HAP-1 (cell line): ENCODE measurements at places on chromosomes 6 and 20.

GRCh38 chr6:137879299-137879698, 12.2 kb downstream of the TNFAIP3 start:
- no peak for DNase-seq

DNA sequence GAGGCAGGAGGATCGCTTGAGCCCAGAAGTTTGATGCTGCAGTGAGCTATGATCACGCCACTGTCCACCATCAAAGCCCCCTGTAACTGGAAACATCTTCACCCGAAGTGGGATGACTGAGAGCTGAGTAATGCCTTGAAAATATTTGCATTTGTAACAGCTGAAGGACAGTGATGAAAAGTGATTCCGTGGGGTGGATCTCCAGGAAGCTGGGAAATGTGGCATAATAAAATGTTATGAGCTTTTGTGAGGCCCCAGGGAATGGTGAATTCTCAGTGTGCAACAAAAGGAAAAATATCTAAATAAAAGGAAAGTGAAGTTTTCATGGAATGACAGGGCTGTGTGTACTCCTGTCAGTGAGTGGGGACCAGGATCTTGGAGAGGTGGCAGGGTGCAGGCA, 92.0 kb downstream of the JAG1 start:
- peak; percentile 52 for DNase-seq

DNA sequence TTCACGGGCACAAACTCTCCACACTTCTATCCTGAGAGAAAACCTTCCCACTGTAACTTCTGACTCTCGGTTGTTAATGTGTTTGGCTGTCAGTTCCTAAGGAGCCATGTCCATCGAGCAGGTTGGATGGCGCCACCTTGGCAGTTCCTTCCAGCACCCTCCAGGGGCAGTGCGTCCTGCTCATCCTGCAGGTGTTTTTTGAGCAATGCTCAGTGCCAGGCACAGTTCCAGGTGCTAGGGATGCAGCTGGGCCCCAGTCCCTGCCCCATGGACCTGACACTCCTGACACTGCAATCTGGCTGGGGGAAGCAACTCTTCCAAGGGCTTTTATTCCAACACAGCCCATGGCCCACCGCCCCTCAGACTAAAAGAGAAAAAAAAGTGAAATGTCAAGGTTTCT, 376.4 kb downstream of the PREX1 start:
- DNase-seq: no peak

DNA sequence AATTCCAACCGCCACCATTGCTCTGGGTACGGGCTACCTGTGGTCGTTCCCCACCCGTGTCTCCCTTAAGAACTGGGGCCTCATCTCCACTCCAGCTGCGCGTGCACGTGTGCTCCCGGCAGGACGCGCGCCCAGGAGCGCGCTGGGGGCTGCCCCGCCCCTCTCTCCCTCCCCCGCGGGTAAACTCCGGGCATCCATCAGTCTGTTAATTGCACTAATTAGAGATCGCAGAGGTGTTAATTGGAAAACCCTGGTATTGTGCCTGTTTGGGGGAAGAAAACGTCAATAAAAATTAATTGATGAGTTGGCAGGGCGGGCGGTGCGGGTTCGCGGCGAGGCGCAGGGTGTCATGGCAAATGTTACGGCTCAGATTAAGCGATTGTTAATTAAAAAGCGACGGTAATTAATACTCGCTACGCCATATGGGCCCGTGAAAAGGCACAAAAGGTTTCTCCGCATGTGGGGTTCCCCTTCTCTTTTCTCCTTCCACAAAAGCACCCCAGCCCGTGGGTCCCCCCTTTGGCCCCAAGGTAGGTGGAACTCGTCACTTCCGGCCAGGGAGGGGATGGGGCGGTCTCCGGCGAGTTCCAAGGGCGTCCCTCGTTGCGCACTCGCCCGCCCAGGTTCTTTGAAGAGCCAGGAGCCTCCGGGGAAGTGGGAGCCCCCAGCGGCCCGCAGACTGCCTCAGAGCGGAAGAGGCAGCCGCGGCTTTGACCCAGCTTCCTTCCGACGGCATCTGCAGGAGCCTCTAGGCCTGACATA, 14.4 kb downstream of the FOXP4 start:
- DNase-seq: peak; percentile 36

DNA sequence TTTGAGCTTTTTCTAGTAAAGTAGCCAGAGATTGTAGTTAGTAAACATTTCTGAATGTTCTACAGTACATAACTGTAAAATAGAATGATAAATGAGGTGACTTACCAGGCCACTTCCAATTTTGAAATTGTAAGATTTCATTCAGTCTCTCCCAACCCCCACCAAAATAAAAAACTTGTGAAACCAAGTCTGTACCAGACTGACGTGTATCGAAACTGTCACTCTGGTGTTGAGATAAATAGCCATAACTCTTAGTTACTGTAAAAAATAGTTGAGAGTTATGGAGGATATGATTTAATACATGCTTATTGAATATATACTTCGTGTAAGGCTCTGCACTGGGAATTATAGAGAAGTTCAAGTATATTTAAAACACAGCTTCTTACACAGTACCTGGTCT, 455.7 kb downstream of the PLCB1 start:
- DNase-seq: no peak

GRCh38 chr6:1170794-1171193, 141.1 kb upstream of the FOXQ1 start:
- DNase-seq: peak; percentile 12

GRCh38 chr20:38723017-38723847, 1.1 kb upstream of the SLC32A1 start:
- no peak for DNase-seq

GRCh38 chr6:26363882-26364701, 906 bp upstream of the BTN3A2 start:
- no peak for DNase-seq

- DNase-seq: no peak
Observed at GRCh38 chr6:23879816-23880215, 246.2 kb upstream of the NRSN1 start.

- no peak for DNase-seq
Observed at GRCh38 chr6:62298745-62299392, 12.8 kb upstream of the KHDRBS2 start.

GRCh38 chr6:69988458-69989126, 122.2 kb downstream of the COL19A1 start:
- no peak for DNase-seq

GRCh38 chr6:13135152-13135551, 193.2 kb downstream of the TBC1D7 start:
- DNase-seq: peak; percentile 26

- DNase-seq: no peak
Observed at GRCh38 chr20:3158968-3159431, 665 bp downstream of the FASTKD5 start.

DNA sequence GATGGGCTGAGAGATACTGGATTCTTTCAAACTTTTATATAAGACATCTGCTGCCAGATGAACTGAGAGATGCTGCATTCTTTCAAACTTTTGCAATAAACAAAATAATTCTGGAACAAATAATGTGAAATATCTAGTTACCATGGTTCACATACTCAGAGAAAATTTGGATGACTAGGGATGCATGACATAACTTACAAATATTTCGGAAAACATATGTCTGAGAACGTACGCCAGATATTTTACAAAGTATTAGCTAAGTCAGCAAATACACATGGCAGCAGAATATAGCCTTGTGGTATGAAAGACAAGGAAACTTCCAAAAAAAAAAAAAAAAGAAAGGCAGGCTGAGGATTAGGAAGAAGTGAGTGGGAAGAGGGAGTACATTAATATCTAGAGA, 113.3 kb upstream of the TRAF3IP2 start:
- DNase-seq: no peak

GRCh38 chr6:31723245-31723979, at the start of gene MPIG6B:
Gene MPIG6B, plus strand, starts transcription at chr6:31723373. Its CDS starts 11 bp downstream, at chr6:31723384.
- DNase-seq: no peak

- DNase-seq: peak; percentile 97
Observed at GRCh38 chr20:53594068-53595017, 704 bp upstream of the ZNF217 start.

- peak; percentile 70 for DNase-seq
Observed at GRCh38 chr6:157667211-157668008, 155.6 kb upstream of the SNX9 start.

GRCh38 chr6:131924881-131925474, 26.2 kb downstream of the CCN2 start:
- no peak for DNase-seq

GRCh38 chr6:97557355-97557754, 274.3 kb upstream of the MMS22L start:
- DNase-seq: no peak

DNA sequence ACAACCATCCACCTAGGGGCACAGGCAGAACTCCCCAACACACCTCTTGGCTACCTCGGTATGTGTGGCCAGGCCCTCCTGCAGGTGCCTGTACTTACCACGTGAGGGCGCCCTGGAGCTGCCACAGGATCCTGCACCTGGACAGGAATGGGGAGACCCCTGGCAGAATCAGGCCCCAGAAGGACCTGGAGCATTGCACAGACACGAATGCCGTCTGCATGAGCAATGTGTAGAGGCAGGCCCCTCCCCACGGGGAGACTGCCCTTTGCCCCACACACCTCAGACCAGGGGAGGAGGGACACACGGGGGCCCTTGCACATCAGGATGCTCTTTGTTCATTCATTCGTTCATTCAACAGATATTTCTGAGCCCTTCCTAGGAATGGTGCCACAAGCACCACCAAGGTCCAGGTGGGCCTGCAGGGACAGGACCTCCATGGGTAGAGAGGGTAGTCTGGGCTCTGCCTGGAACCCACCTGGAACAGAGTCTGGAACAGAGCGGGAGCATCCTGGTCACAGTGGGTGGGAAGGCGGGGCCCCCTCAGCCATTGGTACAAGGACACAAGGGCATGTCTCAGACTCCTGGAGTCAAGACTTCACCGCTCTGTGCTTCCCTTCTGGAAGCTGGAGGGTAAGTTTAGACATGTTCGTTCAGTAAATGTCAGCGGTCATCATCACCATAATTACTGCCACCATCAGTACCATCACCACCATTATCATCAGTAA, 32.3 kb downstream of the YTHDF1 start:
- peak; percentile 76 for DNase-seq

DNA sequence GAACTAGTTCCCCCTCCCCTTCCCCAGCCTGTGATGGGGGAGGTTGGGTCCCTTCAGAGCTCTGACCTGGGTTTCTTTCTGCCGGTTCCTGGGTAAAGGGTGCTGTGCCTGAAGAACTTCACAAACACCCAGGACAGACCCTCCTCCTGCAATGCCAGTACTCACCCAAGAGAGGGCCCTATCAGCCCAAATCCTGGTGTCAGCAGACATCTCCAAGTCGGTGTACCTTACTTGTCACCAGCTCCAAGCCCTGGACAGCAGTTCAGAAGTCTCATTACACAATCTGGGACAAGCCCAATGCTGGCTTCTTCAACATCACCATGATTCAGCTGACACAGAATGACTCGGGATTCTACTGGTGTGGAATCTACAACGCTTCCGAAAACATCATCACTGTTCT, 467 bp downstream of the TREML4 start:
- no peak for DNase-seq

DNA sequence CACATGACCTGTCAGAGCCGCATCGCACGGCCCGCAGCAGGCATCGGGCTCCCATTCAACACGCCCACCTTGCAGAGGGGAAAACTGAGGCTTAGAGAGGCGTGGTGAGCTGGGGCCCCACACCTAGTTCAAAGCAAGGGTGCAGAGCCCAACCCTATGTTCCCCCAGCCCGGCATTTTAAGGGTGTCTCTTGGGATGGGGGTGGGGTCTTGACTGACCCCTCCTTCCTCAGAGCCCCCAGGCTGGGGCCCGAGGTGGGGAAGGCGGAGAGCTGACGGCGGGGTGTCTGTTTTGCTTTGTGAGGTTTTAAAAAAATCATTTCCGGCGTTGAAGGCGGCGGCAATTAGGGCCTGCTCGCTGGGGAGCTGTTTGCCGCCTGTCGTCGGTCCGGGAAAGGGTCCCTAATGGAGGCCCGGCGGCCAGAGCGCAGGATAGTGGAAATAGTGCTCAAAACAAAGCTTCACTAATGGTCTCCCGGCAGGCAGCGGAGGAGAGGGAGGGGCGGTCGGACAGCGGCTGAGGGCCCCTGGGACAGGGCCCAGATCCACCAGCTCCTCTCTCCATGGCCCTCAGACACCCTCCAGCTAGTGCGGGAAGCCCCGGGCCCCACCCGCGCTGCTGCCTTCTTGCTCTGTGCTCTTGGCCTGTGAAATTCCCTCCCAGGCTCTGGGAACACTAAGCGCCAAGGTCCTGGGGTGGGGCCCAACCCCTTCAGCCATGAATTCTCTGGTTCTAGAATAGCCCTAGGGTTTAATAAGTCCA, 11.9 kb downstream of the VSTM2L start:
- peak; percentile 53 for DNase-seq

- DNase-seq: no peak
Observed at GRCh38 chr6:83860782-83861495, 1.4 kb downstream of the CYB5R4 start.

- no peak for DNase-seq
Observed at GRCh38 chr20:36472637-36473090, 68.7 kb upstream of the MYL9 start.

DNA sequence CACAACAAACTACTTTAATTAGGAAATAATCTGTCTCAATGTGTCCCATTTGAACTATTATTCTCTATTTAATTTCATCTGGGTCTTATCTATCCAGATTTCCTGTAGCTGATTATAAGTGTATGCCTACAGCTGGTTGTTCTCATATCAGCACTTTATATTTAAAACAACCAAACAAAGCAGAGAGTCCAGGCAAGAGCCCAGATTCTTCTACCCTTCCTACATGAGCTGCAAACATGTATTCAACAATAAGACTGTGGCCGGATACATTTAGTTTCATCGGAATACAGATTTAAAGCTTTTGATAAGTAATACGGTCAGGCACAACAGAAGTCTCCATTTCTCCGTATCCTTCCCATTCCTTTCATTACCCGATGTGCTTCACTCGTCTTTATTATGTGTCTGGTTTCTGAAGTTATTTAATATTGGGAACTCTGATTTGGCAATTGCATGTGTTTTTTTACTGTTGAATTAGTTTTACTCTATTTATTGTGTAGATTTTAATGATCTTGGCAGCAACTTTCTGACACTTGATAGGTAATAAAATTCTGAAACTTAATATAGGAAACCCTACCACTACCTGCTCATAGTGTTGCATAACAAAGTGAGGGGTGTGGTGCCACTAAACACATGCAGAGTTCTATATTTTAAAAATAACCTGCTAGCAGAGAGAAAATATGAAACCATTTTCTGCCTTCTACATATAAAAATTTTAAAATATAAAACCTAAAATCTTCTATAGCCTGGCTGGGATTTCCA, 653.5 kb upstream of the PTCHD4 start:
- DNase-seq: peak; percentile 18

DNA sequence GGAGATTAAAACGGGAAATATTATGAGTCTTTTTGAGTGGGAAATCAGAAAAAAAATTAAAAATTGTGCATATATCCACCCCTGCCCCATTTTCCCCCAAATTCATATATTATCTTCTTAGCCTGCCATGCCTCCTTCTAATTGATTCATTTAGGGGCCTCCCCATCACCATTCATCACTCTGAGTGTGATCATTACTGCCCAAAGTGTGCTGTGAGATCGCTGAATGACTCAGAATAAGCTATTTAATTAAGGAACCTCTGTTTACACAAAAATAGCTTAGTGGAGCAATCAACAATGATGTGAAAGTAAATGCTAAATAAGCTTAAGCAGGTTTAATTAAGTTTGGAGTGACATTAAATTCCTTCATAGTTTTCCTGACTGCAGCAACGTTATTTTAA, 645.5 kb downstream of the GRIK2 start:
- DNase-seq: peak; percentile 6
